Esophagus muscularis mucosa (tissue), 4 donors: ENCODE measurements at places on chromosomes 2 and 18. TPM values are rescaled to one million over a fixed set of nuclear protein-coding genes. Genes with fewer than 3 reads are reported as not detected.

CTAGE1 gene
- not detected for total RNA-seq

DNA sequence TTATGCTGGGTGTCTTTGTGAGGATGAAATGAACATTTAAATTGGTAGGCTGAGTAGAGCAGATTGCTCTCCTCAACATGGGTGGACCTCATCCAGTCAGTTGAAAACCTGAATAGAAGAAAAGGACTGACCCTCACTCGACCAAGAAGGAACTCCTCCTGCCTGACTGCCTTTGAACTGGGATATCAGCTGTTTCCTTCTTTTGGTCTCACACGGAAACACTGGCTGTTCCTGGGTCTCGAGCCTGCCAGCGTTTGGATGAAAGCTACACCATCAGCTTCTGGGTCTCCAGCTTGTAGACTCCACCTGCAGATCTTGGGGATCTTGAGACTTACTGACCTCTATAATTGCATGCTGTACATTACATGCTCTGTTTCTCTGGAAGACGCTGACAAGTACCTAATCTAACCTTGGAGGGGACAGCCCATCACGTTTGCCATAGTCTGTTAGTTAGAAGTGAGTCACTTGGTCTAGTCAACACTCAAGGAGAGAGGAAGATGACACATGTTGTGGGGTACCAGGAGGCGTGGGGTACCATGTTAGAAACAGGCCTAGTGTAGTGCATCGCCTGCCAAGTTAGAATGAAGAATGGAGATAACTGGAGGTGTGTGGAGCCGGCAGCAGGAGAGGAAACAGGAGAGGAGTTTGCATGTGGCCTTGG is 267.0 kb downstream of the MREG start:
- no peak for DNase-seq

GRCh38 chr2:105641389-105641811 is 103.3 kb upstream of the NCK2 start:
- DNase-seq, result peak; percentile 87

DNA sequence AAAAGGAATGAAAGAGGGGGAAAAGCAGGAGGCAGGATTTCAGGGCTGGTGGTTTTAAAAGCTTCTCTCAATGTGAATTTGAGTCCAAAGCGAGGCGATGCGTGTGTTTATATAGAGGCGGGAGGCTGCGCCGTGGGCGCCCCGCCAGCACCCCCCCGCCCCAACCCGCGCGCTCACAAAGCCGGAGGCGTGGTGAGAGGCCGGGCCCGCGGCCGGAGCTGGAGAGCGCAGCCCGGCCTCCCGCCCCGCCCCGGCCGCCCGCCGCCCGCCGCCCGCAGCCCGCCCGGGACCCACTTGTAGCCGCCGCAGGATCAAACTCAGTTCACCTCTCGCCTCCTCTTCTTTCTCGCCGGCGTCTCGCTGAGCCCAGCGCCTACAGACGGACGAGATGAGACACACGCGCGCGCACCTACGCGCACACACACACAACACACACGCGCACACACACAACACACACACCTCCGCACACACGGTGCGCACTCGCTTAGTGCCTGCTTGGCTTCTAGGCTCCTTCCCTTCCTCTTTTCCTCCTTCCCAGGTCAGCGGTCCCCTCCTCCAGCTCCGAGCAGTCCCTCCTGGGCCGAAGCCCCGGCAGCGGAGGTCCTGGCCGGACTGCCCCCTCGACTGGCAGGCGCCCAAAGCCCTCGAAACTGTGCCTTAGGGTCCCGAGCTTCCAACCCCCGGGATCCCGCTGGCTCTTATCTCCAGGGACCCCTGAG is 1.3 kb upstream of the CYP26B1 start:
- peak; percentile 92 for DNase-seq

GRCh38 chr2:54432251-54433015 is 23.7 kb upstream of the SPTBN1 start:
- DNase-seq, result no peak
